A549 treated with CpdA at 1 μM for 4 hours (cell line): ENCODE measurements at places on chromosomes 6 and 20. TPM values are rescaled to one million over a fixed set of nuclear protein-coding genes. Genes with fewer than 3 reads are reported as not detected.

The PI16 gene
- not detected in 5 replicates for total RNA-seq

The GPX5 gene
- not detected in 5 replicates for total RNA-seq

The SLC32A1 gene
- total RNA-seq: not detected in 5 replicates

The HEY2 gene
- 0.06 TPM in 1 of 5 replicates, not detected in the others for total RNA-seq

The SLC17A2 gene
- total RNA-seq: not detected in 5 replicates

The CARMIL1 gene
- 7.5 to 10.6 TPM (median 8.0 TPM) in 5 replicates for total RNA-seq

The DYNLT2 gene
- 0.47 to 0.78 TPM (median 0.55 TPM) in 5 replicates for total RNA-seq
